ENCODE measurements at places on chromosomes 2 and 18.

- no peak for DNase-seq
These were observed 79.0 kb downstream of the TMEM18 start for GRCh38 chr2:598058-598802.

- DNase-seq, result no peak
These were observed 221.6 kb downstream of the NR4A2 start for GRCh38 chr2:156110890-156111289.

DNA sequence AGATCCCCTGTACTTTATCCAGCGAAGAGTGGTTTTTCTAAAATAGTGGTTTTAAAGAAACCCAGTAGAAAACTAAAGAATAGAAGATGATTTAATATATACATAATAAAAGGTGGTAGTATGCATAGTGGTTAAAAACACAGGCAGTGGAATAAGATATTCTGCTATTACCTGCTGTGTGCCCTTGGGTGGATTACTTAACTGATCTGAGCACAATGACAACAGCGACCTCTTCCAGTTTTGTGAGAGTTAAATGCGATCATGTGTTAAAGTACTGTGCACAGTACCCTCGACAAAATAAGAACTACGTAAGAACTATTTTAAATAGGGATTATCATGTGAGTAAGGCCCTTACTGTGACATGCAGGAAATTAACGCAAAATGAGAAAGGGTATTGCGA, 30.0 kb upstream of the CHMP1B start:
- no peak for DNase-seq

GRCh38 chr18:75865639-75866038, 438.1 kb upstream of the SMIM21 start:
- DNase-seq, result no peak

DNA sequence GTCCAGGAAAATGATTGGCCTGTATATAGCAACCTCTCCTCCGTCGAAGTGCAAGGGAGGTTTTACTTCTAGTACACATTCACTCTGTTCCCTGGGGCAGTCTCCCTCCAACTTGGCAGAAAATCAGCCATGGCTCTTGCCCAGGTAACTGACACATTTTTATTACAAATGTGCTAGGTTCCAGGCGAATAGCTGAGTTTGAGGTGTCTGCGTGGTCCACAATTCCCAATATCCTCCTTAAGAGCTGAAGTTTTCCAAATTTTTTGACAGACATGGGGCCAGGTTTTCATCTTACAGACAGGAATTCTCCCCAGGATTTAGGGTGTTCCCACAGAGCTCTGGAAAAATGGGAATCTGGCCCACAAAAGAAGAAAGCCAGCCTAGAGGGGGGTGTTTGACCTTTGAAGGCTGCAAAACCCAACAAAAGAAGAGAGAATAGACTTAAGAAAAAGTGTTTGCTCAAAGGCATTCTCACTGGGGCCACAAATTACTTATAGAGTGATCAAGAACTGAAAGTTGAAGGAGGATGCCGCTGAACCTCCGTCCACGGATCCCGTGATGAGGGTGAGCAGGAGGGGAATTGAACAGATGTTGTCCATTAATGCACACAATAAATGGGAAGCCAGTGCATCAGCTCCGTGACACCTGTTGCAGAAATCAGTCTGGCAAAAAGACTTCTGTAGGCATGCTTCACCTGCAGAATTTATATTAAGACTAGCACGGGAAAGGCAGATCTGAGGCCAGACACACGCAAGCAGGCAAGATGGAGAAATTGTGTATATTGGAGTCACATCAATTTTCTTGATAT, 242.3 kb upstream of the COPS8 start:
- no peak for DNase-seq

DNA sequence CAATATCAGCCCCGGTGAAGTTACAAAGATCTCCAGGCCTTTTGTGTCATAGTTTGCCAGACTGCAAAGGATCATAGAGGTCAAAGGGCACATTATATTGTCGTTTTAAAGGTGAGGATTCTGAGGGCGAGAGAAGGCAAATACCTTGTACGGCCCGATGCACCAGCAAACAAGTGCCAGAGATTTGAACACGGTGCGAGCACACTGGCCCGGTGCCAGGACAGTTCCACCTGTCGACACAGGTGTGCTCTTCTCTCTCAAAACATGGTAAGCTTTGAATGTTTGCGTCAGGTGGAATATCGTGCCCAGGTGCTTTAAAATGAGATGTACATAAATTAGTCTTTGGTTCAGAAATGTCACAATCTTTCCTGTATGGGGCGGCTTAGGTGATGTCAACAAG, 776.1 kb upstream of the ID2 start:
- peak; percentile 86 for DNase-seq

DNA sequence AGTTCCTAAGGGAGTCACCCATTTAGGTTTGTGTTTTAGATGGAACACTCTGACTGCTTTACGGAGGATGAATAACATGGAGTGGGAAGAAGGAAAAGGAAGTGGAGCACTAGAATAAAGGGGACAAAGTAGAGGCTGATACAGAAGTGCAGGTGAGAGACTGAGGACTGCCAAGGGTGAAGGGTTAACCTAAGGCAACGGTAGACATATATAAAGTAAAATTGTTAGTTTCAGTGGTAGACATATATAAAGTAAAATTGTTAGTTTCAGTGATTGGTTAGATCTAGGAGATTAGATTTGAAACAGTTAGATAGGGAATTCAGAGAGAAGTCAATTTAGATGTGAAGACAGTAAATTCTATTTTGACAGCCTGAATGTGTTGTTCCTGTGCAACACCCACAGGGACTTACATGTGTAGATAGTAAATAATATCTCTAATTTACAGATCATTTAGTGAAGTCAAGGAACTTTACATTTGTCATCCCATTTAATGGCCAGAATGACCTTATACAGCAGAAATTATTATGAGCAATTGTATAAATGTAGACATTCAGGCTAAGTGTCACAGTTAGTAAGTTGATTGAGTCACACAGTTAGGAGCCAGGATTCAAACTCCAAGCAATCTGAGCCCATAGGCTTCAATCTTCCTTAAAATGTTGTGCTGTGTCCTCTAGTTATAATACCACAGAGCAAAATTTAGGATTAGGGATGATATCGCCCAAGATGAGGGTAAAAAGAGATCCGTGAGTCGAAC, 270.8 kb upstream of the UBE2E3 start:
- no peak for DNase-seq

DNA sequence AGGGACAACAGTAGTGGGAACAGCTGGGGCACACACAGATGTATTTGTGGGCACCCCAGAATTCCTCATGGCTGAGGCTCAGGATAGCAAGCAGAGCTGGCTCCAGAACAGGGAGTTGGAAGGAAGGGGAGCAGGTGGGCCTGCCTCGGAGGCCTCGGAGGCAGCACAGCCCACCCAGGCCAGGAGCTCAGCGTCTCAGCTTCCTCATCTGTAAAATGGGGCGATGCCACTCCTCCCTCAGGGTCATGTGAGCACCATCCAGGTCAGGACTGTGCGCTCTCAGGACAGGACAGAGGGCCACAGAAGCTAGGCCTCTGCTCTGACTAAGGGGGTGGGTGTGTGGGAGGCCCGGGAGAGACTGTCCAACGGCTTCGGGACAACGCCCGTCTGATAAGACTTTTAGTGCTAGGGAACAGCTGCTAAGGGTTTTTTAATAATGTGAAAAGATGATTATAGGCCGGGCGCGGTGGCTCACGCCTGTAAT, 106.2 kb downstream of the HDAC4 start:
- DNase-seq, result no peak

DNA sequence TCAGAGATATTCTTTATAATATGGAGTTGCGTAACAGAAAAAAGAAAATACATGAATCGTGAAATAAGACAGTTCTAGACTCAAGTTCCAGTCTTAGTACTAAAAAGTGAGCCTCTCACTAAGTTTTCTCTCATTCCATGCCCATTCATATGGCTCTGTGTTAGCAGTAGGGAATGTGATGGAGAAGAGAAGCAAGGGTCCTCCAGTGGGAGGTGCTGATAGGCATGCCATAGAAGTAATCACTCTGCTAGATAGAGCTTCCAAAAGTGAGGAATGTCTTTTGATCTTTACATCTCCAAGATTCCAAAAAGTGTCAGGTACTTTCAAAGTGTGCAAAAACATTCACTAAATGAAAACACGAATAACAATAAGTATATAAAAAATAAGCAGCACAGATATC, 678.4 kb downstream of the DCDC2C start:
- DNase-seq, result no peak

DNA sequence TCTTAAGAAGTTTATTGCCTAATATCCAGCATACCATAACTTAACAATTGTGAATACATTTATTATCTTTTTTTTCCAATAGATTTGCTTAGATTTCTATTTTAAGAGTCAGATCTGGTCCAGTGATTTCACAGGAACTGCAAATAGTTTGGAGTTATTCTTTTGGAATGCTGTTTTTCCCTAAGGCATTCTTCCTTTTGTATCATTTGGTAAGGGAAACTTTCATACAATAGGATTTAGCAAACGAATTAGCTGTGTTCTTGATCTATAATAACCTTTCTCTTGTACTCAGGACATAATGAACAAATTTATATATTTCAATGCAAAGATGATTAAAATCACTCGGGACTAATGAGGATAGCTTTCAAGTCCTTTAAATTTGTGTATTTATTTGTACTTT, 201.6 kb downstream of the ERBB4 start:
- DNase-seq, result no peak

- no peak for DNase-seq
These were observed 376.4 kb downstream of the ZEB2 start for GRCh38 chr2:144143294-144144151.

DNA sequence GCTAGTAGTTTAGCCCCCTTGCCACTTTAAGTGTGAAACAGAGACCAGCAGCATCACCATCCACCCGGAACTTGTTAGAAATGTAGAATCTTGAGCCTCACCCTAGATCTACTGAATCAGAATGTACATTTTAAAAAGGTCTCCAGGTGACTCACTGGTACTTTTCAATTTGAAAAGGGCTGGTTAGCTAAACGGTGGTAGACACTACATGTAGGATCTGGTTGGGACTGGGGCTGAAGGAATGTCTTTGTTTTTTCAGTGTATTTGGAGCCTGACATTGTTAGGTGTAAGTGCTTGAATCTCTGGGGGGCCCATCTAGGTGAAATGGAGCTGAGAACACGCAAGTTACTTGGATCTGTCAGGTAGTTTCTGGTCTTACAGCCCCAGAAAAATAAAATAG, 44.0 kb upstream of the XPO1 start:
- no peak for DNase-seq

DNA sequence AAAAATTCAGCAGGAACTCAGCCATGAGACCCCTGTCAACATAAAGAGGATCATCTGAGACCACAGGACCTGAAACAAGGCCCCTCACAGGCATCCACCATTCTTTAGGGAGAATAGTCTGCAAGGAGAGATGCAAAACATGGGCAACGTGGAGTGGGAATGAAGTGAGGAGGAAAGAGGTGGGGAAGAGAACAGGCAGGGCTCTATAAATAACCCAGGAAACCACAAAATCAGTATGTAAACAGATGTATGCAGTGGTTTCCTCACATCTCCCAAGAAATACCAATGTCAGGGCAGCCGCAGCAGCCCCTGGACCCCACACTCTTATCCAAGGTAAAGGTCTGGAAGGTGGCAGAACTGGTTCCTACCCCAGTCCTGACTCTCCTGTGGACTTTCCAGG, 168.5 kb downstream of the EN1 start:
- no peak for DNase-seq

DNA sequence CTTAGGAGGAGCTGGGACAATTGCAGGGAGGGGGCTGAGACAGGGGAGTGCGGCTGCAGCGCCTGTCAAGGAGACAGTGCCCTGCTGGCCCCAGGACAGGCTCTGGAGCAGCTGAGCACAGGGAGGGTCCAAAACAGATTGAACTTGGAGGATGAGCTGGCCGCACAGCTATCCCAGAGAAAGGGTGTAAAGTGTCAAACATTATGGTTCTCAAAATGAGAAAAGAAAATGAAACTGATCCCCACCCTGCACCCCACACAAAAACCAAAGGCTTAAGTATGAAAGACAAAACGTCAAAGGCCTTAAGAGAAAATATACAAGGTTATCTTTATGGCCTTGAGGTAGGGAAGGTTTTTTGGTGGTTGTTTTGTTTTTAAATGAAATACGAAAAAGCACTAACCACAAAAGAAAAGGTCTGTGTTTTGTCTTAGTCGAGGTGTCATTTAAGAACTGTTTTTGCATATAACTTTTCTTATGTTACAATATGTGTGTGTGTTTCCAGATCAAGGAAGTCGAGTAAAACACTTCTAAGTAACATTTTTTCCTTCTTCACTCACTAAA, 111.8 kb downstream of the HDAC4 start:
- no peak for DNase-seq

DNA sequence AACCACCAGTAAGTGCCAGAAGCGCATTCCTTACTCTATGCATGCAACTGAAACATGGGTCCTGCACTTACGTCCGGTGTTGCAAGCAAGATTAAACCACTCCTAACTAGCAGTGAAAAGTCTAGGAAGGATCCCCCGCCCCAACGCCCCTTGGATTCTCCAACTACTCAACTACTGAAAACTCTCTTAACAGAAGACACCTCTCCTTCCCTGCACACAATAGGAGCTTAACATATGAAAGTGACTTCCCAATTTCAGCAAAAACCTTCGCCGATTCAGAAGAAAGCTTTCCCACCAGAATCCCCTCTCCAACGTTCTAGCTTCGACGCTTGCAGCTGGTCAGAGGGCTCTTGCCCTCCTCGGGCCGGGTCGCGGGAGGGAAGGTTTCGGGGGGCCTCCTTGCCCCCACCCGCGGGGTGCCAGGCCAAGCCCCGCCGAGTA, 578 bp downstream of the IWS1 start:
- no peak for DNase-seq

GRCh38 chr18:56481751-56482150, 156.6 kb downstream of the TXNL1 start:
- DNase-seq, result no peak

- DNase-seq, result no peak
These were observed 252.4 kb downstream of the EIPR1 start for GRCh38 chr2:3125001-3125760.

DNA sequence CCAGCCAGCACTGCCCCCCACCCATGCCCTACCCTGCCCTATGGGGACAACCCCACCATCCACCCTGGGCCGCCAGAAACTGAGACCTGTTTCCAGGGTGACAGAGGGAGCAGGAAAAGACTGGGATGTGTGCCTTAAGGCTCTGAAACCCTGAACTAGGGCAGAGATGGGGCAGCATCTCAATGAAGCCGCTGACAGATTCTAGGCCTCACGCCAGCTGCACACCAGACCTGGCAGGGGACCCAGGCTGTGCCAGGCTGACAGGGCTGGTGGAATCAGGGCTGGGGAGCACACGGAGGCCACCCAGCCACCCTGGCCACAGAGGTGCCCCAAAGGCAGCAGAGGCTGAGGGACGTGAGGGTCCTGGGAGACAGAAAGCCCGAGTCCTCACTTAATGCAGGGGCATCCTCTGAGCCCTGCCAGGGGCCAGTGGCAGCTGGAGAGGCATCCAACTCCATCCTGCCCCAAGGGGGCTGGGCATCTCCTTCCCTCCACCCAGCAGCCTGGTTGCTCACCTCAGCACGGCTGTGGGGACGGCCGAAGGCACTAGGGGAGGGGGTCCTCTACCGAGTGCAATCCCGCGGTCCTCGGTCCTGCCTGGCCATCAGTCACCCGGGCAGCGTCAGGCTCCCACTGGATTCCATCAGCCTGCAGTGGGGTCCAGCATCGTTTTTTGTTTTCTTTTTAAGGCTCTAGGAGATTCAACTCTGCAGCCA, 169.2 kb downstream of the ZFP36L2 start:
- peak; percentile 74 for DNase-seq
